ENCODE measurements at places on chromosomes 7 and 10.

- no peak for DNase-seq
These were observed 10.4 kb upstream of the ZNF485 start for GRCh38 chr10:43595739-43596298.

DNA sequence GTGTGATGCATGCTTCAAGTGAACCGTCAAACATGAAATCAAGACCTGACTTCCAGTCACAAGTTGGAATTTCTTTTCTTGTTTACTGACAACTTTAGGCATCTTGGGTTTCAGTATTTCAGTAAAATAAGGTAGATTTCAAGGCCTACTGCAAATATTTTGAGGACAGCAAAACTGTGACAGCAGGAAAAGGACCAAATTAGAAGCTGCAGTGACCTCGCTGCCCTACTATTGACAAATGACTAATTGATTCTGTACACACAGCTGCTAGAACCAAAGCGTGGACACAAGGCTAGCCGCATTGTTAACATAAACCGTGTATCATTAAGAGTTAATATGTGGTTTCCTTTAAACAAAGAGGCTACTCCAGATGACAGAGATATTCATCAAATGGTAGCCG lies 105.7 kb upstream of the SEC61G start:
- no peak for DNase-seq

- no peak for DNase-seq
These were observed 158.9 kb upstream of the AGR3 start for GRCh38 chr7:17040716-17041115.

GRCh38 chr7:25180592-25180923 lies 47.7 kb downstream of the NPVF start:
- DNase-seq: no peak

GRCh38 chr7:150850273-150850672 lies 2.0 kb upstream of the AOC1 start:
- DNase-seq: no peak

DNA sequence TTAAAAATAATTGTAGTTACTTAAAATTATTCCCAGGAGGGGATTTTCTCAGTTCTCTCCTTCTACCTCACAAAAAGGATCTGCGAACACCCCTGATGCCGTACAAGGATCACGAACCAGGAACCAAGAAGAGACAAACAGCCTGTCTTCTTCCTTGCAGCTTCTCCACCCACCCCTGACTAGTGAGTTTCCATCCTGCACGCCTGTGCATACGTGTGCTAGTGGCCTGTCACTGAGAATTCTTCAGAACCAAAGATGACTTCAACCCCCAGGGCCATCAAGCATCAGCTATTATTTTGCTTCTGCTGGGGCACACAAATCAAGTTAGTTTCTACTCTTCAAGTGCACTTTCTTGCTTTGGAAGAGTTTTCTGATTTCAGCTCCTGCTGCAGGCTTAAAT lies 175.5 kb upstream of the KLF6 start:
- no peak for DNase-seq

- DNase-seq: no peak
These were observed 158.7 kb downstream of the TNS3 start for GRCh38 chr7:47423196-47423595.

DNA sequence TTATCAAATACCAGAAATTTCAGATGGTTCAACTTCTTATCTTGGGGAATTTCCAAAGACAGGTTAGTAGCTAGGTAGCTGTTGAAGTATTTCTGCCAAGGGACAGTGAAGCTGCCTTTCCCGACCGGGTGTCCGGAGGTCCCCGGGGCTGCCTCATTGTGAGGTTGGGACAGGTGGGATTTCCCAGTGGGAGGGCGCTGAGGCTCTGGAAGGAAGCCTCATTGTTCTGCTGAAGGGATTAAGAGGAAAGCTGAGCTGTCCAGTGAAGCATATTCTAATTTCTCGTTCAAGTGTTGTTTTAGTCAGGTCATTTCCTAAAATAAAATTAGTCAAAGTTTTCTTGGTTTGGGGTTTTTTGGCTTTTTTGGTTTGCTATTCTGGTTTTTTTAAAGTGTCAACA lies 244.2 kb downstream of the MGMT start:
- no peak for DNase-seq

- no peak for DNase-seq
These were observed 207.3 kb upstream of the ADO start for GRCh38 chr10:62597226-62597625.

DNA sequence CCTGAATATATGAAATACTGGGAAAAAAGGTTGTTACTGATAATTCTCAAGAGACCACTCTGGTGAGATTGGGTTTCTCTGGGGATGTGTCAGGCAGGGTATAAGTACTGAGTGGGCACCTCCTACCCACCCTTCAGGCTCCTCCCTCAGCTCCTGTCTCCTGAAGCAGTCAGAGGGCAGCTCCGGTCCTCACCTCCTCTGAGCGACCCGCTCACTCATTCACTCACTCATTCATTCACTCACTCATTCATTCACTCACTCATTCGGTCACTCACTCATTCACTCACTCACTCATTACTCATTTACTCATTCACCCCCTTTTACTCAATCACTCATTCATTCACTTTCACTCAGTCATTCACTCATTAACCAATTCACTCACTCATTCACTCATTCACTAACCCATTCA lies 6.9 kb upstream of the PFKP start:
- no peak for DNase-seq

DNA sequence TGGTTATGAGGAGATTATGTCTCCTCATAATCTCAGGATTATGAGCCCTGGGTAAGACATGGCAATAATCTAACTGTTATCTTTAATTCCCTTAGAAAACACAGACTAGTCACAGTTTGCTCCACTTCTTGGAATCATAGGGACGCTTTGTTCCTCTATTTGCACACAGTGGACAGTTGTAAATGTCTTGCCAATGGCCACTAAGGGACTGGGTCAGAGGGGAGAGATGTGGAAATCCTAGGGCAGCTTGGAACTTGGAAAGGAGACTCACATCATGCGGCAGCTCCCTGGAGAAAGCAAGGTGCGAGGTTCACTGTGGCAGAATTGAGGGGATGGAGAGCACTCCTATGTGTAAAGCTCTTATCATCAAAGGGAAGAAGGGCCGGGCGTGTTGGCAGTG lies 266.1 kb downstream of the PRPF18 start:
- DNase-seq: no peak

GRCh38 chr7:154917808-154918160 lies 85.1 kb downstream of the PAXIP1 start:
- DNase-seq: no peak

- no peak for DNase-seq
These were observed 73.5 kb upstream of the EEPD1 start for GRCh38 chr7:36079446-36080025.

- no peak for DNase-seq
These were observed 7.4 kb downstream of the PTPN12 start for GRCh38 chr7:77544518-77544917.

DNA sequence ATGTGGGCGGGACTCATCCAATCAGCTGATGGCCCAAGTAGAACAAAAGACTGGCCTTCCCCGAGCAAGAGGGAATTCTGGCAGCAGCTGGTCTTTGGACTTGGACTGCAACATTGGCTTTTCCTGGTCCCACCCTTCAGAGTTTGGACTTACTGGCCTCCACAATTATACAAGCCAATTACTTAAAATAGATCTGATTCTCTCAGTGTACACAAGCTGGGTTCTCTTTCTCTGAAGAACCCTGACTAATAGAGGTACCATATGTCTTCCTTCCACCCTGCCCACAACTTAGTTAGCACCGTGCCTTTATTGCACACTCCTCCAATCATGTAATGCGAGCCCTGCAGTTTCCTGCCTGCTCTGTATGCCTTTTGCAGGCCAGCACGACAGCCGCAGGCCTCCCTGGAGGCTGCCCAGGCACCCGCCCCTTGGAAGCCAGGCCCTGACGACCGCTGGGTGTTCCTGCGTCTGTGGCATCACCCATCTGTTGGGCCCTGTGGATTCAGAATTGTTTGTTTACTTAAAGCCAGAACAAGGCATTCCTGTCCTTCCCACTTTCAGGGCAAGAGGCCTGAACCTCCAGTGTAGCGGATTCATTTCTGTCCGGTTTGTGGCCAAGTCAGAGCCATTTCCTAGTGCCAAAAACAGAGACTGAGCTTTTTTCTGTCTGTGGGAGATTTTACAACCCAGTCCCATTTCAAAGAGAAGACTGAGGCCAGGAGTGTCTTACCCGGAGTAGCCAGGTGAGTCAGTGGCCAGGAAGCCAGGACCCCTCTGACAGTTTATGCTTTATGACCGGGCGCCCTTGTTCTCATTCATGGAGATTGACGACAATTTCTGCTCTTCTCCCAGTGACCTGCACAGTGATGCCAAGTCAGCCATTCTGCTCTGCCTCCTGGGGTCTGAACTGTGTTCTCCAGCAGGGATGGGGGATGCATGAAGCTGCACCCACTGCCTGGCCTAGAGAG lies 968 bp upstream of the INMT start:
- no peak for DNase-seq

- DNase-seq: no peak
These were observed 1.1 kb downstream of the CCDC3 start for GRCh38 chr10:13000431-13000830.

DNA sequence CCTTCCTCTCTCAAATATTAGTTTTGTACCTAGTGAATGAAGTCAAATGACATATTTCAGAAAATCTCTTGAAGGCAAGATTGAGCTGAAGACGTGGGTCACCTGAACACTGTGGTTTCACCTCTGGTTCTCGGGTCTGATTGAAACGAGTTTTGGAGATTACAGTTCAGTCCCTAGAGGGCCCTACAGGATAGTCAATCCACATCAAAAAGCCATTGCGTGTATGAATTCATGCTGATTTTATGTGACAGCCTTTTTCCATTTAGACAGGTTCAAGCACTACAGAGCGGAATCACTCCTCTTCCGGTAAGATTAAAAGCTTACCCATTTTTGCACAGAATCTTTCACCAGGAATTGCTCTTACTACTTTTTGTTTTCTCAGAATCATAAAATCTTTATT lies 62.2 kb downstream of the VIM start:
- DNase-seq: no peak

- no peak for DNase-seq
These were observed 54.0 kb upstream of the CACUL1 start for GRCh38 chr10:118808601-118809356.

- no peak for DNase-seq
These were observed 7.7 kb downstream of the CUL1 start for GRCh38 chr7:148706368-148706767.

- DNase-seq: no peak
These were observed 4.7 kb upstream of the SLIT1 start for GRCh38 chr10:97190450-97190849.

DNA sequence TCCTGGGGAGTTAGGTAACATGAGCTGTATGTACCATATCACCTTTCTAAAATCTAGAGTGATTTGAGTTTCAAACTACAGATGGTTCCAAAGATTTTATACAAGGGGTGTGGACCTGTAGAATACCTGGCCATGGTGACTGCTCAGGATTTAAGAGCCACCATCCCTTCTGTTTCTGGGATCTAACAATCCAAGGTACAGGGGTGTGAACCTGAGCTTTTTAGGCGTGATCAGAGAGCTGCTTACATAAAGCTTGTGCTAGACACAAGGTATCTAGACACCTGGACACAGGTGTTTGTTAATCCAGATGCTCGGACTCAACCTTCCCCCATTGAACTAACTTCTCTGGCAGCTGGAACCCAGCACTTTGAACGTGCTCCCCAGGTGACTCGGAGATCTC lies 516.4 kb downstream of the RPS24 start:
- DNase-seq: no peak

DNA sequence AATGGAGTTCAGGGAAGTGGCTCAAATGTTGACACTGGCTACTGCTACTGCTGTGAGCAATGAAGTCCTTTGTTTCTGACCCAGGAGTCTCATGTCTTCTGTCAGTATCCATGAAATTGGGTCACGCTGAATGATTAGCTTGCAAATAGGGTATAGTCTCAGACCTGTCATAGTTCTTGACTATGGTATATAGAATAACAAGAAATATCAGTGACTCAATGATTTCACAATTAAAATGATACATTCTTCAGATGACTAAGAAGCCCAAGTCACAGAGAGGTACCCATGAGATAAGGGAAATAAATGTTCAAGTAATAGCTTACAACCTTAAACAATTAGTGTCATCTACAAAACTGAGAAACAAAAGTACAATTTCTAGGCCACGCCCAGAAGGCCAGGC lies 89.3 kb downstream of the LYZL2 start:
- no peak for DNase-seq

DNA sequence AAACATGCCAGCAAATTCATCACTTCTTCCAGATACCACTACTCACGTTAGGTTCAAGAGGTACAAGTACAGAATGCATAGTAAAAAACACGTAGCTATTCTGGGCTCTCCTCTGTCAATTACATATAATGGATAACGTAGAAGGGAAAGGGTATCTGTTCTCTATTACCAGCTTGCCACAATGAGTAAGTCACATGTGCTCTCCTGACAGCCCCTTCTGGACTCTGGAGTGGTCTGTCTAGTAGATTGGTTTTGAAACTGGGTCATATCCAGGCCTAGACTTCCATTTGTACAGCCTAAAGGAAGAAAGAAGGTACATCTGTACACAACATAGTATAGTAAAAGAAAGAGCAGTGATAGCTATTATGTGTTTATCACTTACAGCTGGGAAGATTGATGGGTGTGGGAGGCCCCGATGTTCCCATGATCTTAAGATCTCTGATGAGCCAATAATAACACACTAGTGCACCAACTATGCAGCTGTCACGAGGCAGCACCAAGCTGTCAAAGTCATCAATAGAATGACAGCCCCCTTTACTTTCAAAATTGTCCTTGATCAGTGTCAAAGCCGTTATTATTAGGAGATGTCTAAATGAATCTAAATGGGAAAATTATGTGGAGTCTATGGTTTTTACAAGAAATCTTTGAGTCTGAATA lies 161.9 kb upstream of the AGK start:
- no peak for DNase-seq

DNA sequence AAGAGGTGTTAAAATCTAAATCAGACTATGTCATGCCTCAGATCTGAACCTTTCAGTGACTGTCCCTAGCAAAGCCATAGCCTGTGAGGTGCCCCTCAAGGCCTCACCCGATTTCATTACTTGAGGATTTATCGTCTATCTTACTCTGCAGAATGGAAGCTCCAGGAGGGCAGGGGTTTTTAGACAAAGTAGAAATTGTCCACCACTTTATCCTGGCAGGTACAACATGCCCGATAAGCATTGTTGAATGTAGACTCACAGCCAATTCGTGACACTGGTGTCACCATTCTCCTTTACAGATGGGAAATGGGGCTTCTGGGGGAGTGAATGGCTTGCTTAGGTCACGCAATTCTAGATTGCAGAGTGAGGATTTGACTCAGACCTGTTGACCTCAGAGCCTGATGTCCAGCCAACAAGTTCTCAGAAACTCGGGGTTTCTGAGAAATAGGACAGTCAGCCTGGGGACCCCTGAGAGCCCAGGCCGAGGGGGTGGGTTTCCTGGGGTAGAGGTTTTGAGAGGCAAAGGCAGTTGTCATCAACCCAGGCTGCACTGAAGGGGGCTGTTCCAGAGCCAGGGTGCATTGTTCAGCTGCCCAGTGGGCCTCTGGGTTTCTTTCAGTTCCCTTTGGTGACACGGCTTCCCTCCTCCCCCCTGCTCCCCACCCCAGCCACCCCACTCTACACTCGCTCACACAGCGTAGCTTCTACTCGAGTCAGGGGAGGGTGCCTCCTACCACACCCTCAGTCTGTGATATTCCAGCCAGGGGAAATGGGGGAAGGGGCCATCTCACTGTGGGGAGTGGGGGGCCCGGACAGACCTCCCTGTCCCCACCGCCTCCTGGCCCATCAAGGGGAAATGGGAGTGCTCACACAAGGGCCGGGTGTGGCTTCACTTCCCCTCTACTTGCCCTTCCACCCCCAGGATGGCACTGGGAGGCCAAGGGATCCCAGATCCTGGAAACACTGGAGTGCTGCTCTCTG lies 3.1 kb upstream of the IRF5 start:
- no peak for DNase-seq
